ENCODE measurements at places on chromosomes 1 and 21. TPM values are rescaled to one million over a fixed set of nuclear protein-coding genes. Genes with fewer than 3 reads are reported as not detected.

MROH9 gene
- not detected for total RNA-seq

SERTAD4 gene
- not detected for total RNA-seq

NEGR1 gene
- 0.20 TPM for total RNA-seq

PADI1 gene
- total RNA-seq, result not detected

FAM177B gene
- not detected for total RNA-seq

PCBP3 gene
- 0.83 TPM for total RNA-seq

HSD3B2 gene
- 0.83 TPM for total RNA-seq

- no peak for DNase-seq
These were observed 12.5 kb downstream of the NID1 start for GRCh38 chr1:236052232-236052993.

DNA sequence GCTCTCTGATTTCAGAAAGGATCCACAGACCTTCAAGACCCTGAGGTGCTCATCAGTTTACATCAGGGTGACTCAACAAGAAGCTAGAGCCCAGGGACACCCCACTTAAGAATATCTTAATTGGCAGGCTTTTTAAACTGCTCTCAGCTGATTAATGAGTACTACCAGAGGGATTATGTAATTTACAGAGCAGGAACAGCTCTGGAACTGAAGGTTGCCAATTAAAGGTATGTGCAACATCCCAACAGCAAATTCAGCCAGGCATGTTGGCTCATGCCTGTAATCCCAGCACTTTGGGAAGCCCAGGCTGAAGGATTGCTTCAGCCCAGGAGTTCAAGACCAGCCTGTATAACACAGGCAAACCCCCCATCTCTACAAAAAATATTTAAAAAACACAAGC lies 295.7 kb downstream of the SETD4 start:
- DNase-seq, result no peak

DNA sequence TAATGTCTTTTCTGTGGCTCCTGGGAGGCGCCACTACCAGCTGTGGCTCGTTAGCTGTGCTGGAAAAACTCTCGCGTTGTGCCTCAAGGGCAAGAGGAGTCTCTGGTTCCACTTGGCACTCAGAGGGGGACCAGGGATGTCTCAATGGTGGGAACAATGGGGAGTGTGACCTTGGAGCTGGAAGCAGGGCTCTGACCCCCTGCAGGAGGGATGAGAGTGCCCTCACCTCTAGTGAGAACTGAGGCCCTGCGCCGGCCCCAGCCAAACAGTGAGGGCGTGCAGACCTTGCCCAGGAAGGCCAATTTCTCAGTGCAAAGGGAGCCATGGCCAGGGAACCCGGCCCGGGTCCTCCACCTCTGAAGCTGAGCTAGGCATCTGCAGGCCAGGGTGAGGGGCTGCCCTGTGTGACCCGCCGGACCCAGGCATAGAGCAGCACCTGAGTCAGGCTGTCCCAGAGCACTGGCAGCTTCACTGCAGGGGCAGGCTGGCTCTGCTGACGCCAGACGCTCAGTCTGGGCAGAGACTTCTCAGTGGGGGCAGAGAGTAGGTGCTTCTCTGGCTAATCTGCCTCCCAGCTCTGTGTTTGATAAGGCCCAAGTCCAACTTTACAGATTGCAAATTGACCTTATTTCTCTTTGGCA lies 1.8 kb downstream of the RD3 start:
- peak; percentile 86 for DNase-seq

GRCh38 chr21:17050646-17051045 lies 462.2 kb upstream of the CXADR start:
- no peak for DNase-seq

DNA sequence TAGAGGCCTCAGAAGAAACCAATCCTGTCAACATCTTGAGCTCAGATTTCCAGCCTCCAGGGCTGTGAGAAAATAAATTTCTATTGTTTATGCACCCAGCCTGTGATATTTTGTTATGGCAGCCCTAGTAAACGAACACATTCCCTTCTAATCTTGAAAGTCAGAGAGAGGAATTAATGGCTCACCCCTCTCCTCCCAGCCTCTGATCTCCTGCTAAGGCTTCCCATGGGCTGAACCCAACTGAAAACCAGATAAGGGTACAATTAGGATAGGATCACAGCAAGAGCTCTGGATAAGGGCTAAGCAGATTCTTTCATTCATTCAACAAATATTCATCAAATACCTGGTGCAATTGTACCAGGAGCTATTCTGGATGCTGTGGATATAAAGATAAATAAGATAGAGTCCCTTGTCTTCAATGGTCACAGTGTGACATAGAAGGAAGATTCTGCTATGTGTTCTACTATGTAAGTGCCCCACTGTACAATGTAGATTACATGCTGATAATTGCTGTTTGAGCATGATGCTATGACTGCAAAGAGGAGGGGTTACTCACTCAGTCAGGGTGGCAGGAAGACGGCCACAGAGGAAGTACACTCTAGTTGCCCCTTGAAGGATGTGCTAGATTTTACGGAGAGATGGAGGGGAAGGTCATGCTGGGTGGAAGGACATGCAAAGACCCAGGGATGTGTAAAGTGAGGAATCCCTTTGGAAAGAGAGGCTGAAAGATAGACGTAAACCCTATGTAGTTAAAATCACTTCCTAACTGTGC lies 203.3 kb upstream of the JUN start:
- no peak for DNase-seq

GRCh38 chr1:114976891-114977290 lies 52.7 kb upstream of the TSHB start:
- no peak for DNase-seq

- peak; percentile 15 for DNase-seq
These were observed 13.6 kb upstream of the LRP8 start for GRCh38 chr1:53341521-53341895.

GRCh38 chr1:33864460-33865389 lies 846 bp downstream of the HMGB4 start:
- no peak for DNase-seq

GRCh38 chr1:43668956-43669355 lies 19.0 kb downstream of the KDM4A start:
- DNase-seq, result no peak

DNA sequence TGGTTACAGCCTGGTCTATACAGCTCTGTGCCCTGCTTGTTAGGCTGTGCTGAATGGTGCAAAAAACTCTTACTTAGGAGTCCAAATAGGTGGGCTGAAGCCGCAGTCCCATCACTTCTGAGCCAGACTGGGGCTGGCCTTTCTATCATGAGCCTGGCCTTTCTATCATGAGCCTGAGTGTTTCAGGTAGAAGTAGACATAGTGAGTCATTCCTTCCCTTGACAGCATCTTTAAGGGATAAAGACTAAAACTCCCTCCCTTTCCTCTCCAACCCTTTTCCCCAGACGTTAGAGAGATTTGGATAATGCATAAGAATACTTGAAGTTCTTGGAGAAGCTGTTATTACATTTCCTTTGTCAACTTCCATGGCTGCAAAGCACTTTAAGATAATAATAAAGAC lies 46.5 kb upstream of the PARP1 start:
- DNase-seq, result no peak

- DNase-seq, result peak; percentile 74
These were observed 11.1 kb upstream of the S100A11 start for GRCh38 chr1:152047730-152048415.

GRCh38 chr1:220380885-220381284 lies 108.6 kb upstream of the RAB3GAP2 start:
- DNase-seq, result no peak

- DNase-seq, result no peak
These were observed 3.2 kb downstream of the TBX15 start for GRCh38 chr1:118984722-118985639.

- DNase-seq, result no peak
These were observed 2283.7 kb downstream of the NCAM2 start for GRCh38 chr21:23281917-23282316.

DNA sequence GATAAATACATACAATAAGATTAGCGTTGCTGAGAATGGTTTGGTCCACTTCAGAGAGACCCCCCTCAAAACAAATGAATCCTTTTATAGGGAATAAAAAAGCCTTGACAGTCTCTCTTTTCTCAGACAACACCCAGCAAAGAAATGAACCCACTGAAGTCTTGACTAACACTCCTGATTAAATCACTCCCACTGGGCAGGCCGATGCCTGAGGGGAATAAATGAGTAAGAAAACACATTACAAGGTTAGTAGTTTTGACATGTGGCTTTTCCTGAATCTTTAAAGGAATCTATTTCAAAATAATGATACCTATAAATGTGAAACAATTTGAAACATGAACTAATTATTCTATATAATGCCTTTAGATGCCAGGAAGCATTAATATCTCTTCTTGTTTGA lies 146.9 kb upstream of the POGK start:
- no peak for DNase-seq

DNA sequence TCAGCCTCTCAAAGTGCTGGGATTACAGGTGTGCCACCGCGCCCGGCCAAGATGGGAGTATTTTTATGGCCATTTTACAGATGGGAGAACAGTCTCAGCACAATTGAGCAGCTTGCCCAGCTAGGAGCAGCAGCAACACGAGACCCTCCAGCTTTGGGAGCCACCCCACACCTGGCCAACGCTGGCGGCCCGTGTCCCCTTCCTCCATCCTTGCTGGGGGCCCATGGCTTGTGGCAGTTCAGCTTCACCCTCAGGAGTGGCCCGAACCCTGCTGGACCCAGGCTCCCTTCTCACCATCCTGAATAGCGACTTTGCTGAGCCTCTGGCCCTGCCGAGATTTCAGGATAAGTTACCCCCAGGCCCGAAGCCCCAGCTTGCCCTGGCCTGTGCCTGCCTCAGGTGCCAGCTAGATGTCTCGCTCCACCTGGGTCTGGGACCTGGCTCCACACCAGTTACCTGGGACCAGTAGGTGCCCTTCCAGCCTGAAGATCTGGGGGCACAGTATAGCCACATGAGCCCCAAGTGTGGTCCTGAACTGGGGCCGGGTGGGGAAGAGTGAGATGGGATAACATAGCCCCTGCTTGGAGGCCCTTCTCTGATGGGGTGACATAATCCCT lies 19.2 kb downstream of the SLC66A1 start:
- DNase-seq, result no peak
